ENCODE measurements at places on chromosomes 4 and X. TPM values are rescaled to one million over a fixed set of nuclear protein-coding genes. Genes with fewer than 3 reads are reported as not detected.
A peak's percentile ranks its signal among the peaks of the same experiment; 100 is the strongest.

Gene MAGED1
- 46.7 TPM for total RNA-seq

Gene GCNA
- 3.4 TPM for total RNA-seq

Gene MAGEC1
- not detected for total RNA-seq

Gene ADAM29
- total RNA-seq = not detected

Gene KLHL8
- 14.9 TPM for total RNA-seq

Gene AKAP14
- not detected for total RNA-seq

GRCh38 chr4:20430259-20430941, 178.7 kb downstream of the SLIT2 start:
- peak; percentile 7 for DNase-seq

- no peak for DNase-seq
These were observed 152.1 kb upstream of the VCX start for GRCh38 chrX:7690842-7691241.

GRCh38 chr4:27915822-27916221, 1055.2 kb downstream of the STIM2 start:
- no peak for DNase-seq

GRCh38 chrX:149223854-149224253, 281.3 kb downstream of the IDS start:
- DNase-seq = no peak

- no peak for DNase-seq
These were observed 115.5 kb upstream of the FAM9A start for GRCh38 chrX:8916697-8917096.

GRCh38 chr4:15653864-15654592, 1.1 kb downstream of the FBXL5 start:
- DNase-seq = peak; percentile 68

- no peak for DNase-seq
These were observed 131.1 kb downstream of the KLHL8 start for GRCh38 chr4:87089368-87089767.
